NCI-H524 (cell line): ENCODE measurements at places on chromosomes 12 and 14.

GRCh38 chr12:114440270-114441038, 34.5 kb upstream of the TBX5 start:
- no peak for DNase-seq

GRCh38 chr12:76680940-76681339, 83.0 kb upstream of the ZDHHC17 start:
- no peak for DNase-seq

- no peak for DNase-seq
Observed at GRCh38 chr12:26643532-26644315, 189.3 kb downstream of the ITPR2 start.

- DNase-seq, result no peak
Observed at GRCh38 chr12:10369557-10370415, 20.1 kb downstream of the KLRK1 start.

GRCh38 chr14:24367514-24368211, at the start of gene NFATC4:
Gene NFATC4, plus strand, starts transcription at chr14:24368184. Its CDS starts 157 bp downstream, at chr14:24368341.
- peak; percentile 97 for DNase-seq

- peak; percentile 72 for DNase-seq
Observed at GRCh38 chr12:74021937-74022336, 515.7 kb upstream of the ATXN7L3B start.

DNA sequence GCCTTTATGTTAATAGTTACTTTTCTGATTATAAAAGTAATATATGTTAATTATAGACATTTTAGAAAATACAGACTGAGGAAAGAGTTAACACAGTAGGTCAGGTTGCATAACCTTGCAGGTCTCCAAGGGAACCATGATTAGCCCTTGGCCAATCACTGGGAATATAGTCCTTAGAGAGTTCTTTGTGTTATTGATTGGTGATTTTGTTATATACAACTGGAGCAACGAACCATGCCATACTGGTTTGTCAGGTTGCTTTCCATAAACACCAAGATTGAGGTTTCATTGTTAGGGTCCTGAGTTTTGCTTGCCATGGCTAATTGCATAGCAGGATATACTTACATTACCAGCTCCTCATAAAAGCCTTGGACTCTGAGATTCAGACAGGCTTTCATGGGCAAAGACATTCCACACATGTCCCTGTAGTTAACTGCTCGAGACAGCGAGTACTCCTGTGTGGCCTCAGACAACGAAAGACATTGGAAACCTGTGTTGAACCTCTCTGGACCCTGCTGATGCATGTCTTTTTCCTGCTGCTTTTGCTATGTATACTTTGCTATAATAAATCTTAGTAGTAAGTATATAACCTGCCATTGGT, 33.7 kb downstream of the MAPK1IP1L start:
- no peak for DNase-seq

- DNase-seq, result peak; percentile 82
Observed at GRCh38 chr14:77041881-77042545, 13.5 kb upstream of the IRF2BPL start.

DNA sequence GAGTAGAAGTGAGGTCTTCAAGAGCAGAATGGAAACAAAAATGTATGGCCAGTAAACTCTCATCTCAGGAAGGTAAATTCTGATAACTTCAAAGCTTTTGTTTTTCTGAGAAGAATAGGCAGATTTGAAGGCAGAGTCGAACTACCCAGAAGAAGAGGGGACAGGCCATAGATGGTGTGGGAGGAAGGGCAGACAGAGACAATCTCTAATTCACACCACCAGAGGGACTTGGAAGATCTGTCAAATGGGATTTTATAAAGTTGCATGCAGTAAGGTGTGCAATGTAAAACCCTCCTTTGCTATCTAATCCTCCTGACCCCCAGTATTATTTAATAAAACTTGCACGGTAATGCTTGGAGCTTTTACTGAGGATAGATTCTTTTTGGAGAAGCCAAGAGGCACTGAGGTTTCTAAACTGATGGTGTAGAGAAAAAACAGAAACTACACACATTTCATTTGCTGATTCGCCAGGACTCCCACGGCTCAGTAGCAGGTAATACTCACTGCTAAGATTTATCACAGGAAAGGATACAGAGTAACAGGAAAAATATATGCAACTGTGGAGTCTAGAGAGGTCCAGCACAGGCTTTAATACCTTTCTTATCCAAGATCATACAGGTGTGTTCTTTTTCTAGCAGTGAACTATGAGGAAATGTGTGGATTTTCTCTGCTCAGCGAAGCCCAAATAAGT, 18.3 kb downstream of the SLC38A2 start:
- no peak for DNase-seq

DNA sequence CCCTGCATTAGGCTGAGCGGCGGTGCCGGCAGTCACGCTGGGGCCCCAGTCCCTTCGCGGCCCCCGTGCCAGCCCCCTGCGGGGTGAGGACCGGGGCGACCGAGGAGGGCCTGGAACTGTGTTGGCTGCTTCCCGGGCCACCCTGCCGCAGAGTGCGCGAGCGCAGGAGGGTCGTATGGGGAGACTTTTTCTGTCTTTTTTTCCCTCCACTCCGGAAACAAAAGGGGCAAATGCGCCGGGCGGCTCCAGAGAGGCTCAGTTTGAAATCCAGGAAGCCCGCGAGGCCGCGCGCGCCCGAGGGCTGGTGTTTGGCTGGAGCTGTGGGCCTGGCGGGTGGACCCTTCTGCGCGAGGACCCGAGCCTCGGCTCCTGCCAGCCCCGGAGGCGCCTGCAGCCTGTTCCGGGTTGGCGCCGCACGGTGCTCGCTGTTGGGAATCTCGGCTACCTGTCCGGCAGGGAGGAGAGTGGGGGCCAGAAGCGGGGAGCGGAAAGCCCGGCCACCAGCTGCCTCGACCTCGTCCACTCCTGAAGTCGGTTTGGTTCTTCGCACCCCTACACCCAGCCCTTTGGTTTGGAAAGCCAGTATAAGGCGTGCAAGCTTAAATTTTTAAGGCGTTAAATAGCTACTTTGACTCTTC, 638 bp downstream of the PLEKHG3 start:
- DNase-seq, result no peak

- DNase-seq, result no peak
Observed at GRCh38 chr12:97417568-97418218, 44.9 kb upstream of the RMST start.

- no peak for DNase-seq
Observed at GRCh38 chr14:89249065-89249695, 167.9 kb downstream of the FOXN3 start.

DNA sequence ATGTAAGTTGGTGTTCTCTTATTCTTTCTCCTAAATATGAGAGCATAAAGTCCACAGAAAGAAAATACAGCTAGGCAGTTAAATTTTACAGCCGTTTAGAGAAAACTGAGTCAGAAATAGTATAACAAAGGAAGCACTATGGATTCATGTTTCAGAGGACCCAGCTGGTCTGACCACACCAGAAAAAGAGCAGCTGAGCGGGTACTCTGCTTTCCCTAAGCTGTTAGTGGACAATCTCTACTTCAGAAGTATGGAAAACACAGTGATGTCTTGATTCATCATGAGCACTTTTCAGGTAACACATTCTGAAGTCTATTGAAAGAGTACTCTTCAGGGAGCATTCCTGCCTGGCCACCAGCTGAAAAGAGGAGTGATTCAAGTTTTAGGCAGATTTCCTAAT, 12.4 kb downstream of the PPM1H start:
- no peak for DNase-seq

- DNase-seq, result no peak
Observed at GRCh38 chr12:12859690-12860089, 31.7 kb upstream of the GPRC5A start.

GRCh38 chr12:101165319-101165718, 44.7 kb downstream of the SLC5A8 start:
- DNase-seq, result no peak

- no peak for DNase-seq
Observed at GRCh38 chr14:95897280-95897679, 20.6 kb downstream of the TUNAR start.

GRCh38 chr12:20740972-20741371, 45.8 kb downstream of the SLCO1C1 start:
- DNase-seq, result no peak

DNA sequence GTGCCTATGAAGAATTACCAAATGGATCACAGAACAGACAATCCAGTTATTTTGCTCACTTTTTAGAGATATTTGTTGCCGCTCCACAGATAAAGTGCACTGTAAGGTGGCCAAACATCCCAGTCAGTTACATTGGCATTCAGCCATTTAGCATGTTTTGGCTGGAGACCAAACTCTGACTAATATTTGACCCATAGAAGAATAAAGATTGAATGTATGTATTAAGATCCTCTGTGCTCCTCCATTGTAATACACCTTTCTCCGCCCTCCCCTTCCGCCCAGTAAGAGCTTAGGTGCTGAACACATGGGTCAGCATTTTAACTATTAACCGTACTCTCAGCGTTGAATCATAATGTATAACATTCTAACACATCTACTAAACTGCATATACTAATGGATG, 163.4 kb downstream of the ANO6 start:
- DNase-seq, result no peak

- DNase-seq, result no peak
Observed at GRCh38 chr12:106090591-106091445, 47.9 kb downstream of the NUAK1 start.

DNA sequence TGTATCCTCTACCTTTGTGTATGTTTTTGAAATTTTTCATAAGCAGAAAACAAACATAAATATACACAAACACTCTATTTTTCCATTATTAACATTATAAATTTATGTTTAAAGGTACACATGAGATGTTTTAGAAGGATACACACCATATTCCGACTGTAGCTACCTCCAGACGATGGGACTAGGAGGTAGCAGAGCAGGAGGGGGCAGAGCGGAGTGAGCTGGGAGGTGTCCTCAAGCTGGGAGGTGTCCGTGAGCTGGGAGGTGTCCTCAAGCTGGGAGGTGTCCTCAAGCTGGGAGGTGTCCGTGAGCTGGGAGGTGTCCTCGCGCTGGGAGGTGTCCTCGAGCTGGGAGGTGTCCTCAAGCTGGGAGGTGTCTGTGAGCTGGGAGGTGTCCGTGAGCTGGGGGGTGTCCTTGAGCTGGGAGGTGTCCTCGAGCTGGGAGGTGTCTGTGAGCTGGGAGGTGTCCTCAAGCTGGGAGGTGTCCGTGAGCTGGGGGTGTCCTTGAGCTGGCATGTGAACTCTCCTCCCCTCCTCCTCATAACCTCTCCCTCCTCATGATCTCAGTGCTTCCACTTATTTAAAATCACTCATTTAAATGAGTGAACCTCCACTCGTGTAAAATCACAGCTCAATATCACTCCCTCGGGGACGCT, 346.9 kb upstream of the SFSWAP start:
- no peak for DNase-seq

DNA sequence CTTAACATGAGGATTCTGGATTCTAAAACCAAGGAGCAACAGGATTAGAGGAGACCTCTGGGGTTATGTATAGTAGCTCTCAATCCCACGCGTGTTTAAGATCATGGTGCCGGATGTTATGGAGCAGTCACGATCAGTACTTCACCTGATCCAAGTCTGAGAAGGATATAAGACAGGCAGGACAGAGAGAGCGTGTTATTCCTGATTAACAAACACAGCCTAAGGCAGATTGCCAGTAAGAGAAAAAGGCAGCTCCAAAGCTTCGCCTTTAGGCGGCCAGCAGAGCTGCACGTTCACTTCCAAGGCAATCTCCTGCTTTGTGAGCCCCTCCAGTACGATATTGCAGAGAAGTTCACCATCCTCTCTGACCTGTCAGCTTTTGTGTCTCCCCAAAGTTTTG, 5.5 kb downstream of the SETD3 start:
- no peak for DNase-seq

GRCh38 chr14:90288651-90289355, 32.5 kb downstream of the PSMC1 start:
- DNase-seq, result peak; percentile 96

GRCh38 chr14:99699085-99699760, 15.1 kb downstream of the CYP46A1 start:
- no peak for DNase-seq

DNA sequence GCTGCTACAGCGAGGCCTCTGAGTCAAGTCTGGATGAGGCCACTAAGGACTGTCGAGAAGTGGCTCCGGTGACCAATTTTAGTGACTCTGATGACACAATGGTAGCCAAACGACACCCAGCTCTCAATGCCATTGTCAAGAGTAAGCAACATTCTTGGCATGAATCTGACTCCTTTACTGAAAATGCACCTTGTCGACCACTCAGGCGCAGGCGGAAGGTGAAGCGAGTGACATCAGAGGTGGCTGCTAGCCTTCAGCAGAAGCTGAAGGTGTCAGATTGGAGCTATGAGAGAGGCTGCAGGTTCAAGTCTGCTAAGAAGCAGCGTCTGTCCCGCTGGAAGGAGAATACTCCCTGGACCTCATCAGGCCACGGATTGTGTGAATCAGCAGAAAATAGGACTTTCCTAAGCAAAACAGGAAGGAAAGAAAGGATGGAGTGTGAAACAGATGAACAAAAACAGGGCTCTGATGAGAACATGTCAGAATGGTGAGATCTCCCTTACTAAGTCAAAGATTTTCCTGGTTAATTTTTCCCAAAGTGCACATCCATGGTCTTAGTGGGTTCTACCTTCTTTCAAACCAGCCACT, 2.9 kb downstream of the GPATCH2L start:
- no peak for DNase-seq

DNA sequence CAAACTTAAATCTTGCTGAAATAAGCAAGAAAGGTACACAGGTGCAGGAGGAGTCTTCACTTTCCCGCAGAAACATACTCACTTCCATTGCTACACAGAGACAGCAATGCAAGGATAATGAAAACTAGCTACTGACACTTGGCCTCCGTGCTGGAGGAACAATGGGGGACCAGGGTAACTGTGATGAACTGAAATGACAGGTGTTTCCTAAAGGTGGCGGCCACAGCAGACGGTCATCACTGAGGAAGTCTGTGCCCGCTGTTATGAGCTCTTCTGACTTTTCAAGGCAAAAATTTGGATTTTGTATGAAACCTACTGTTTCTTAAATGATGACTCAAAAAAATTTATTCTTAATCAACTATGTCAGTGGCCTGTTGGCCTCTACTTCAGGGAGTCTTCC, 189.4 kb downstream of the CACNA1C start:
- no peak for DNase-seq

- DNase-seq, result no peak
Observed at GRCh38 chr12:54378796-54379397, 5.6 kb downstream of the ZNF385A start.

GRCh38 chr14:67457782-67458181, 30.7 kb downstream of the TMEM229B start:
- peak; percentile 79 for DNase-seq

DNA sequence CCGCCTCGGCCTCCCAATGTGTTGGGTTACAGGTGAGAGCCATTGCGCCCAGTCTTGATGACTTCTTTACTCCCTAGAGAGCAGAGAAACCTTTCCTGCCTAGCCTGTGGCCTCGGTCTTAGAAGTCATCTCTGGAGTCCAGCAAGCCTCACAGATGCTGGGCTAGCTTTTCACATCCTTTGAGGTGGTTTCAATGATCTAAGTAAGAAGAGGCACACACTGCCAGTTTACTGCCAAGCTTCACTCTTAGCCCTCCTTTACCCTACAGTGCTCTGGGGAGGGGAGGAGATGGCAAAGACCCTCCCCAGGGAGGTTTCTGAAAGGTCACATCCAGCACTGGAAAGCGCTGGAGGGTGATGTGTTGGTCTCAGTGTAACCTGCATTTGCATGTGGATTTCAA, 304.8 kb downstream of the PCNX1 start:
- DNase-seq, result no peak

- no peak for DNase-seq
Observed at GRCh38 chr14:85644211-85644610, 114.3 kb downstream of the FLRT2 start.

GRCh38 chr12:100127766-100128511, 14.7 kb downstream of the BLTP3B start:
- DNase-seq, result no peak
